SW 1271 (cell line): ENCODE measurements at places on chromosomes 2 and 18.

- DNase-seq = no peak
These were observed at the start of gene GALR1 for GRCh38 chr18:77249569-77250500. GALR1 (plus strand) TSS chr18:77249848; CDS start chr18:77250549, 701 bp downstream.

DNA sequence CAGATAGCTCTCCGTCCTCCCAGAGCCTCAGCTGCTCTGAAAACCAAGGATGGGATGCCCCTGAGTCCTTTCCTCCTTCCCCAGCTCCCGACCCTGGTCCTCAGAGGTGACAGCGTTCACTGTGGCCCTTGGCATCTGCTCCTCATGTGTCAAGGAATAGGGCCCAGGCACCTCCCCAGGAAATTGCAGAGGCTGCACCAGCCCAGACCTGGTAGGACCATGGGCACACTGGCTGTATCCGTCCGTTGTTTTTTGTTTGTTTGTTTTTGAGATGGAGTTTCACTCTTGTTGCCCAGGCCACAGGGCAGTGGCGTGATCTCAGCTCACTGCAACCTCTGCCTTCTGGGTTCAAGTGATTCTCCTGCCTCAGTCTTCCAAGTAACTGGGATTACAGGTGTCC, 37.5 kb upstream of the SLC66A3 start:
- DNase-seq = no peak

DNA sequence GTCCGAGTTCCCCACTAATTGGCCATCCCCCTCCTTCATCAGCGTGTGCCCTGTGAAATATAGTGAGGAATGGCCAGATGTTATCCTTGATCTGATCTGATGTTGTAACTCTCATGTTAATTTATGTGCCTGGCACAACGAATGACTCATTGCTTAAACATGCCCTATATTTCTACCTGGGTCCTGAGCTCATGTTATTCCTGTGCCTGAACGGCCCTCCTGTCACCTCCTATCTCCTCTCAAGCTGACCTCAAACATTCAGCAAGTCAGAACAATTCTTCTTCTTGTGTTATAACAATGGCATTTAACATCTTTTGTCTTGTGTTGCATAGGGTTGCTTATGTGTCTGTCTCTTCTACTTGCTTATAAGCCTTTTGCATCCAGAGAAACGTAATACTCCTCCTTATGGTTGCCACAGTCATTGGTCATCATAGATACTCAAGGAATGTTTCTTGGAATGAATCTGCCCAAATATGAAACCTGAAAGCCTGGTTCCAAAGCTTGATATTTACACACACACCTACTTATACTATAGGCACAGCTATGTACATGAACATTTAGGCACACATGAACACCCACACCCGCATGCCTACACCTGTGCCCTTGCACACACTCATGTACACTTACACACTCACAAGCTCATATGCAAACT, 80.2 kb upstream of the PHLPP1 start:
- DNase-seq = no peak

- no peak for DNase-seq
These were observed 37.0 kb upstream of the FOSL2 start for GRCh38 chr2:28355521-28356094.

DNA sequence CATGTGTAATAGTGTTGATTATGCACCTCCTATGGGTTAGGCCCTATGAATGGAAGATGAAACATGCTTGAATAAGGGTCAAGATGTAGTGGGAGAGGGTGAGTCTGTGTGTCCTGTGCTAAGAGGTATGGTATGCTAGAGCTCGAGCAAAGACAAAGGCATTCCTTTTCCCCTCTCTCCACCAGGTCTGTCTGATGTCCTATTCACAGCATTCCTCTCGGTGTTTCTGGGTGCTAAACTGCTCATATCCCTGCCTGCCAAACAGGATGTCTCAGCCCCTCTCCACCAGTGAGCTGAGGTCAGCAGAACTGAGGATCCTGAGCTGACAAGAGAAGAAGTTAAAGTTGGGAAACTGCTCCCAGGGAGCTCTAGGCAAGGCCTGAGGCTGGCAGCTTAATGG, 344.9 kb downstream of the TSN start:
- no peak for DNase-seq

DNA sequence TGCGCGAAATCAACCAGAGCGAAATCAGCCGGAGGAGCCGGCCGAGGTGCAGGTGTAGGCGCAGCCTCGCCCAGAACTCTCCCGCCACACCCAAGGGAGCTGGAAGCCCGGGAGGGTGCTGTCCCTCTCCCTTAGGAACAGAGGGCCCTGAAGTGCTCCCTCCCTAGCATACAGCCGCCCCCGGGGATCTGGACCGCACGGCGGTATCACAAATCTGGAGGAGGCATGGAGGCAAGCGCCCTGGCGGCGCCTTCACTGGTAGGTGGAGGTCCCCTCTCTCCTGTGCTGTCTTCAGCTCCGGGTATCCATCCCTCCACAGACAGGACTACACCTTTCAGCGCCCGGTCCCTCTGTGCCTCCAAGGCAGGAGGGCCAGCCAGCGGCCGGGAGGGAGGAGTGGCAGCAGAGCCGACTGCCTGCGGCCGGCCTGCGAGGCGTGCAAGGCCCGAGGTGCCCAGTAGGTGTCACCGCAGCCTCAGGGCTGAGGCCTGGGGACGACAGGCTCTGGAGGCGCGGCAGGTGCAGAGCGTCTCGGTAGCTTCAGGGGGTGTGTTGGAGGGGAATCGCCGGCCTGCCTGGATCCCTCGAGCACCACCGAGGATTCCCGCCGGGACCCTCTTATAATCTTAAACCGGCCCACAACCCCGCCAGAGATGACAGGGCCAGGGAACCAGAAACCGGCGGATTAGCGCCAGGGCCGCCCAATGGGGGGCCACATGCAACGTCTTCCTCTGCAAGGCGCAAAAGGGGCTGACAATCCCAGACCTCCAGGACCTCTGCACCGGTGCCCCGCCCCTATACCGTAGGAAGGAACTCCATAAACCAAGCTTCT, 2.8 kb downstream of the IHH start:
- DNase-seq = peak; percentile 12

- DNase-seq = no peak
These were observed 161.7 kb upstream of the SIX3 start for GRCh38 chr2:44779793-44780192.

DNA sequence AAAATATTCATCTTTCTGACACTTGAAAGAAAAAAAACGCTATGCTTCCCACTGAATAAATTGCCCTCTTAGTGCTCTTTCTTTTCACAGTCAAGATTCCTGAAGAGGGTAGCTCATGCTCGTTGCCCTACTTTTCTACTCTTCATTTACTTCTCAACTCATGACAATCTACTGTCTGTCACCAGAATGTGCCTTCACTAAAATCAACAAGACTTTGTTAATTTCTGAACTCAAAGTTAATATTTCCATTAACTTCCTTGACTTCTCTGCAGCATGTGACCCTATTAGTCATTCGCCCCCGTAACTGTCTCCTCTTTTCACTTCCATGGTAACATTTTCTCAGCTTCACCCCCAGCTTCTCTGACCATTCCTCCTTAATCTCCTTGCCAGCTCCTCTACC, 98.9 kb upstream of the MAPRE2 start:
- no peak for DNase-seq

DNA sequence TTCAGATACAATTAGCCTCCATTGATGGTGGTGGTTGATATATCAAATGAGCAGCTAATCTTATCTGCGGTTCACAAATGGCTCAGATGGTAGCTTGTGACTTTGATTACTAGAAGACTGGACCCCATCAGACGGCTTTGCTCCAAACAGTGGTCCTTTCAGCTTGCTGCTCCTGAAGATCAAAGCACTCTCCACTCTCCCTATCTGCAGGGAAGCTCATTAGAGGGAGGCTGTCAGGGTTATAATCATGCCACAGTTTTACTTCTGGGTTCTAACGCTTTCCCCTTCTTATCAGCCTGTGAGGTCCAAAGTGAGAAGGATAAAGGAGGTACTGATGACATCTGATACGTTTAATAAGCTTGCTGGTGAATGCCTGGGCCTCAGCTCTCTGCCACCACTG, 247.1 kb upstream of the NT5C1B start:
- no peak for DNase-seq
